SK-MEL-5 (cell line): ENCODE measurements at places on chromosomes 11 and 22. TPM values are rescaled to one million over a fixed set of nuclear protein-coding genes. Genes with fewer than 3 reads are reported as not detected.
A peak's percentile ranks its signal among the peaks of the same experiment; 100 is the strongest.

The TREH gene
- total RNA-seq = 0.03 and 0.13 TPM in 2 replicates

DNA sequence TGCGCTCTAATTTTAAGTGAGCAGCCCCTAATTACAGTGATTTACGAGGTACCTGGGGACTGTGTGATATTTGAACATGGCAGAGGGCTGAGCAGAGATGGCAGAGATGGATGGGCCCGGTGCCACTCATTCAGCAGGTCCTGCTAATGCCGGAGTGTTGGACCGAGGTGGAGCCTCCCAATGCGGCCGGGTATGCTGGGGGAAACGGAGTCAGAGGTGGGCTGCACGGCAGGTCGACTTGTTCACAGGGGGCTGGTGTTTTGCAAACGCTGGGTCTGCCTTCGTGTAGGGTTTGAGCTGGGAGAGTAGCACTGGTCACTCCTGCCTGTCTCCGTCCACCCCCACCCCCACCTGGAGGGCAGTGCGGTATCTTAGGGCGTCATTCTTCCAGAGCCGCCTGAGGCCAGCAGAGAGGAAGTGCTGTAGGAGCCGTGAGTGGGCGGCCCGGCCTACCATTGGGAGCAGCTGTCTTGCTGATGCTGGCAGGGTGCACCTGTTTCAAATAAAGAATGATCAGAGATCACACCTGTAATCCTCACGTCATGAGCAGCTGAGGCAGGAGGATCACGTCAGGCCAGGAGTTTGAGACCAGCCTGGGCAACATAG lies 122.6 kb downstream of the IGLL1 start:
- no peak for DNase-seq

- DNase-seq = no peak
These were observed 91.2 kb downstream of the TEAD1 start for GRCh38 chr11:12765428-12765827.

- no peak for DNase-seq
These were observed 843.0 kb downstream of the TBC1D22A start for GRCh38 chr22:47605441-47605840.

DNA sequence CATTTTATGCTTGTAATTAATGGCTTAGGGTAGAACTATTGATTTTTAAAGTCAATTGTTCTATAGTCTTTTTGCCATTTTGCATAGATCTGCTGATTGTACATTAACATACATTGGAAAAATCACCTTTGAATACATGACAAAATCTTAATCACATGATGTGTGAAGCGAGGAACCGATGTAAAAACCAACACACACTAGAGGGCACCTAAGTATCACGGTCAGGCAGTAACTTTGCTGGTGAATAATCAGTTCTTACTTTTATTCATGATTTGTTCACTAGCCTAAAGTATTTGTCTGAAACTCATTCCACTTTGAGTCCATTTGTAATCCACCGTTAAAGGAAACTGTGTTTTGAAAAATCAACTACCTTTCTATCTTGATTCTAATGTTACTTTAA lies 28.2 kb downstream of the JHY start:
- peak; percentile 54 for DNase-seq

- no peak for DNase-seq
These were observed 200.0 kb downstream of the LARGE1 start for GRCh38 chr22:33720166-33720878.

GRCh38 chr11:18115360-18116127 lies 9.7 kb upstream of the SAAL1 start:
- DNase-seq = peak; percentile 89
